ENCODE measurements at places on chromosomes 5 and 9.

- no peaks in the 10 kb centered on the region for H3K36me3 ChIP-seq
- H3K27ac ChIP-seq: no peak overlapping the region
- no peak for DNase-seq
- no peak overlapping the region for H3K4me3 ChIP-seq
Measured at GRCh38 chr9:2208991-2209390, 193.8 kb downstream of the SMARCA2 start.

GRCh38 chr9:78940121-78940855 lies 631.5 kb upstream of the TLE4 start:
- no peaks in the 10 kb centered on the region for H3K36me3 ChIP-seq
- no peak for DNase-seq
- no peaks in the 10 kb centered on the region for H3K4me1 ChIP-seq
- H3K4me3 ChIP-seq: no peak overlapping the region

DNA sequence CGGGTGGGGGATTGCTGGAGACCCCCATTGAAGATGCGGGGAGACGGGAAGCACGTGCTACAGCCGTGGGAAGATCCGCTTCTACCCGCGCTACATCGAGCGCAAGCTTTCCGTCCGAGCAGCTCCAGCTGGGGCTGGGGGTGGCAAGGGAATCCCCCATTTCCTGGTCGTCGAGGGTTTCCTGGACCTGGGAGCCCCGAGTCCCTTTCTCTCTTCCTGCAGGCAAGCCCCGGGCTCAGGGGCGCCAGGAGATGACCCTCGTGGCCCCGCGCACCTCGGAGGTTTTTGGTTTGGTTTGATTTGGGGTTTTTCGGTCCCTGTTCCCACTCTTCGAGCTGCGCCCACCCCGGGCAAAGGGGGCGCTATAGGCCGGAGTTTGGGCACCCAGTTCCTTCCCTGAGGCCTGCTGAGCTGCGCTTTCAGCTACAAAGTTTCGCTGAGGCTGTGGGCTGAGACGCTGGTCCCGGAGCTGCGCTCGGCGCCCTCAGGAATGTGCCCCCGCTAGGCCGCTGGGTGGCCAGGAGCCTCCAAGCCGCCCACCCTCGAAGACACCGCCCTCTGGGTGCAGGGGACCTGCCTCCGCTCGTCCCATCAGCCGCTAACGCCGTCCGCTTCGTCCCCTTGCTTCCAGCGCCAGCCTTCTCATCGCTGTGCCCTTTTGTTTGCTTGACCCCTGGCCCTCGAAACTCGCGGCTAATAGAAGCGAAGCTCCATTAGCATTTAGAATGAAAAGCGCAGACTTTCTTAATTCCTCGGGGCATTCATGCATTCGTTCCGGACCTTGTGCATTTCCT lies 2.9 kb downstream of the NR4A3 start:
- H3K4me3 ChIP-seq: peak overlapping the region; percentile 67
- no peak overlapping the region for H3K27ac ChIP-seq
- H3K36me3 ChIP-seq: no peaks in the 10 kb centered on the region
- H3K27me3 ChIP-seq: peaks cover 84% of the 10 kb centered on the region
- H3K4me1 ChIP-seq: peaks cover 15% of the 10 kb centered on the region
- no peak for DNase-seq

DNA sequence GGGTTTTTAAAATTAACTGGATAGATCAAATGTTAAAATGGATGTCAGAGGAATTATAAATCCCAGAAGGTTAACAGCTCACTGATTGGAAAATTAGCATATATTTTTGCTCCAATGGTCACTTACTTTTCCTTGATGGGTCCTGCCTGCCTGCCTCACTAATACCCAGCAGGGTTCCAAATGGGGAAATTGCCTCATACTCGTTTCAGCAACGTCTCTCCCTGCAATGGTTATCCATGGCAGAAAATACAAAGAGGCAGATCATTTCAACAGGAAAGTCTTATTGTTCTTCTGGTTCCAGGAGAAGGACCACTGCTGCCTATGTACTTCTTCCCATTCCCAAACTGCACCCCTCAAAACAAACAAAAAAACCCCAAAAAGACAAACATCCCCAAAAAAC lies 71.3 kb downstream of the ERP44 start:
- H3K27me3 ChIP-seq: no peaks in the 10 kb centered on the region
- H3K27ac ChIP-seq: no peak overlapping the region
- no peaks in the 10 kb centered on the region for H3K36me3 ChIP-seq
- no peak for DNase-seq

GRCh38 chr9:90839183-90839728 lies 37.6 kb downstream of the SYK start:
- H3K27me3 ChIP-seq: no peaks in the 10 kb centered on the region
- no peak for DNase-seq
- no peak overlapping the region for H3K27ac ChIP-seq

GRCh38 chr5:54775645-54776044 lies 209.7 kb downstream of the ESM1 start:
- no peak for DNase-seq
- no peaks in the 10 kb centered on the region for H3K27me3 ChIP-seq
- no peaks in the 10 kb centered on the region for H3K4me1 ChIP-seq
- H3K36me3 ChIP-seq: no peaks in the 10 kb centered on the region

DNA sequence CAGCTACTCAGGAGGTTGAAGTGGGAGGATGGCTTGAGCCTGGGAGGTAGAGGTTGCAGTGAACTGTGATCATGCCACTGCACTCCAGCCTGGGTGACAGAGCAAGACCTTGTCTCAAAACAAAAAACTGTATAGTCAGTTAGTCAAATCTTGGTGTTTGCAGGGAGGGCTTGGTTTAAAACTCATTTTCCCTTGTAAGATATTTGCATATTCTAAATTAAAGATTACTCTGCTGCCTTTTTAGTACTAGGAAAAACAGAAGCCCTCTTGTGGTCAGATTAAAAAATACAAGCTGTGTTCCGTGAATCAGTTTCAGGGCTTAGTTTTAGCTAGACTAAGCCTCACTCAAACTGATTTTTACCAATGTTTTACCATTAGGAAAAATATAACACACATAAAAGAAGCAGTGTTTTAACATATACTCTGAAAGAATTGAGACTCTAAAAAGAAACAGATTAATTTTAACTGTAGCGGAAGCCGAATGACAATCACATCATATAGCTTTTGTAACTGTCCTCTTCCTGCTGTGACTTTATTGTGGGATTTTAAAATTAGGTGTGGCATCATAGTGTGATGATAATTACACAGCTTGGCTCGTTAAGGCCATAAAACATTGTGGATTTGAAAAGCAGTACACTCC lies 84.9 kb upstream of the BASP1 start:
- no peak overlapping the region for H3K27ac ChIP-seq
- H3K4me3 ChIP-seq: no peak overlapping the region
- H3K4me1 ChIP-seq: no peaks in the 10 kb centered on the region
- H3K36me3 ChIP-seq: no peaks in the 10 kb centered on the region

GRCh38 chr9:21608200-21608599 lies 126.1 kb upstream of the IFNE start:
- H3K27me3 ChIP-seq: no peaks in the 10 kb centered on the region
- DNase-seq: no peak
- H3K27ac ChIP-seq: no peak overlapping the region
- H3K4me3 ChIP-seq: no peak overlapping the region
- H3K4me1 ChIP-seq: no peaks in the 10 kb centered on the region

DNA sequence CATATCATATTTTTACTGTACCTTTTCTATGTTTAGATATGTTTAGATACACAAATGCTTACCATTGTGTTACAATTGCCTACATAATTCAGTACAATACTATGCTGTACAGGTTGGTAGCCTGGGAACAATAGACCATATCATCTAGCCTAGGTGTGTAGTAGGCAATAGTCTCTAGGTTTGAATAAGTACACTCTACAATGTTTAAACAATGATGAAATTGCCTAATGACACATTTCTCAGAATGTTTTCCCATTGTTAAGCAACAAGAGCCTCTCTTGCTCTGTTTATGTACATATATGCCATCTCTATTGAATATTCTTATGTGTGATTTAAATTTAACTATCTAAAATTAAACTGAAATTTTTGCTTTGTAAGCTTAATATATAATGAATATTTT lies 209.6 kb upstream of the ST8SIA4 start:
- no peak overlapping the region for H3K4me3 ChIP-seq
- no peaks in the 10 kb centered on the region for H3K27me3 ChIP-seq
- H3K36me3 ChIP-seq: no peaks in the 10 kb centered on the region
- no peak overlapping the region for H3K27ac ChIP-seq

GRCh38 chr5:114561415-114561814 lies 199.5 kb downstream of the KCNN2 start:
- no peak overlapping the region for H3K4me3 ChIP-seq
- no peaks in the 10 kb centered on the region for H3K4me1 ChIP-seq
- DNase-seq: no peak
- no peak overlapping the region for H3K27ac ChIP-seq

DNA sequence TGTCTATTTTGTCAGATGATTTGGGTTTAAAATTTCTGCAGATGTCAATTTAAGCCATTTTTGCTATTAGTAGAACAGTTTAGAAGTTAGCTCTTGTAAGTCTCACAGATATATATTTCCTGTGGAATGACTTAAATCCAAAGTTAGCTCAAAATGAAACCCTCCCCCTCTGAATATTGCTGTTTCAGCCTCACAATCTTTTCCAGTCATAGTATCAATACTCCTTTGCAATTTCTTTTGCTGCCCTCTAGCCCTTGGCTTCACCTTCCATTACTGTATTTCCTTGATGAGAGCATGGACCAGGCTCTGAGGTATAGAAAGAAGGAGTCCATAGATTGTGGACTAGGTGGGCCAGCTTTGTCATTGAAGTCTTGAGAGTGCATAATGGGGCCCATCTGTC lies 124.4 kb downstream of the ATG10 start:
- no peaks in the 10 kb centered on the region for H3K4me1 ChIP-seq
- no peak overlapping the region for H3K4me3 ChIP-seq
- no peak for DNase-seq
- no peaks in the 10 kb centered on the region for H3K27me3 ChIP-seq
- H3K36me3 ChIP-seq: no peaks in the 10 kb centered on the region

- no peaks in the 10 kb centered on the region for H3K36me3 ChIP-seq
- H3K4me3 ChIP-seq: no peak overlapping the region
- no peaks in the 10 kb centered on the region for H3K27me3 ChIP-seq
Measured at GRCh38 chr5:126188804-126189203, 234.4 kb upstream of the GRAMD2B start.

- no peaks in the 10 kb centered on the region for H3K27me3 ChIP-seq
- H3K36me3 ChIP-seq: no peaks in the 10 kb centered on the region
- no peak overlapping the region for H3K27ac ChIP-seq
- DNase-seq: no peak
Measured at GRCh38 chr5:151233616-151234085, 9.8 kb upstream of the CCDC69 start.

- H3K36me3 ChIP-seq: no peaks in the 10 kb centered on the region
- DNase-seq: no peak
- no peak overlapping the region for H3K27ac ChIP-seq
- H3K4me3 ChIP-seq: no peak overlapping the region
Measured at GRCh38 chr5:132850066-132850465, 16.2 kb downstream of the GDF9 start.

DNA sequence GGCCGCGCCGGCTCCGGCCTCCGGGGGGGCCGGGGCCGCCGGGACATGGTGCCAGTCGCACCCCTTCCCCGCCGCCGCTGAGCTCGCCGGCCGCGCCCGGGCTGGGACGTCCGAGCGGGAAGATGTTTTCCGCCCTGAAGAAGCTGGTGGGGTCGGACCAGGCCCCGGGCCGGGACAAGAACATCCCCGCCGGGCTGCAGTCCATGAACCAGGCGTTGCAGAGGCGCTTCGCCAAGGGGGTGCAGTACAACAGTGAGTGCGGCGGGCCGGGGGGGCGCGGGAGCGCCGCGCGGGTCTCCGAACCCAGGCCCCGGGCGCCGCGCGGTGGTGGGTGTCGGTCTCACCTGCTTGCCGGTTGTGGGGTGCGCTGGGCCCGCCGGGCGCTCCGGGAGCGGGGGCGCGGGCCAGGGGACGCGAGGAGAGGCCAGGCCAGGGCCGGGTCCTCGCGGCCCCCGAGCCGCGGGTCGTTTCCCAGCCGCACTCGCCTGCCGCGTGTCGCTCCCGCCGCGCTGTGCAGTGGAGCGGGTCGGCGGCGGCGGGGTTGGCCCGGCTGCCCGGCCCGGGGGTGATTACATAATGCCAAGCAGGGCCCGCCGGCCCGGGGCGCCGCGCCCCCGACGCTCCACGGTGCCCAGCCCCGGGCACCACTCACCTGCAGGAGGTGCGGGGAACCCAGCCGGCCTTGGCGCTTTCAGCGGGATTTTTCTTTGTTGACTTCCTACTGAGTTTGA lies 492 bp downstream of the RABL6 start:
- peak overlapping the region; percentile 86 for H3K27ac ChIP-seq
- H3K4me1 ChIP-seq: peaks cover 10% of the 10 kb centered on the region
- no peak for DNase-seq

- no peaks in the 10 kb centered on the region for H3K36me3 ChIP-seq
- no peak overlapping the region for H3K27ac ChIP-seq
- no peak for DNase-seq
- no peak overlapping the region for H3K4me3 ChIP-seq
- H3K27me3 ChIP-seq: no peaks in the 10 kb centered on the region
Measured at GRCh38 chr5:151180291-151180690, 22.7 kb upstream of the ANXA6 start.

DNA sequence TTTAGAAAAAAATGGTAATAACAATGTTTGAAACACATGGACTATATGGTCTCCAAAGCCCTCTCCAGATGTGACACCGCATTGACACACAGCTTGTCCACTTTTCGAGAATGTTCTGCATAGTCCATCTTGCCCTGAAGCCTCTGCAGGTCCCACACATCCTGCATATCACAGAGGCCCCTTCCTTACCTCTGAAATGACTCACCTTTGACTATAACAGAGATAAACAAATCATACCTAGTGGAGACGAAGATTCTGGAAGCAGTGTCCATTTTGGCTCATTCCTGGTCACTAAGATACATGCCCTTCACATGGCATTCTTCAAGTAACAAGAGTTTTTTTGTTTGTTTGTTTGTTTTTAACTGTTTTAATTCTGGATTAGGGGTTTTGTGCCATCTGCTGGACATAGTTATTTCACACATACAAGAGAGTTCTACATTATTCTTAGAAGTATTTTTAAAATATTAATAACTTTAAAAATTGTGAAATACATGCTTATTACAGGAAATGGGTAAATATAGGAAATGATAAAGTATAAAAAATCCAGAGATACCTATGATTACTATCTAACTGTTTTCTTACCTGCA lies 5.1 kb downstream of the ARL14EPL start:
- no peak overlapping the region for H3K27ac ChIP-seq
- no peaks in the 10 kb centered on the region for H3K4me1 ChIP-seq
- DNase-seq: no peak
- H3K27me3 ChIP-seq: no peaks in the 10 kb centered on the region

All from H1 (cell line).